ENCODE measurements at places on chromosomes 16 and 17.

- no peak for DNase-seq
Measured at GRCh38 chr17:40475234-40475908, 26.1 kb downstream of the TNS4 start.

DNA sequence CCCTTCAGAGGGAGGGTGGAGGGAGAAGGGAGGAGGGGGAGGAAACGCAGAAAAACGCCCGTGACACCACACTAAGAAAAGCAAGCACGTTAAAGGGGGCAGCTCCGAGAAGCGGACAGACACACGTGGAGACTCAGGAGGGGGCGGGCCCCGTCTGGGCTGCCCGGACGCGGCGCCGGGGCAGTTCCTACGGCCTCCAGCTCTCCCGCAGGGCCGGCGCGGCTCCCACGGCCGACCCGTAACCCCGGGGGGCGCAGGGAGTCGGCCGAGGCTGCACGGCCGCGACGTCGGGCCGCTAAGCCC is 362 bp downstream of the KLHDC4 start:
- peak; percentile 35 for DNase-seq

DNA sequence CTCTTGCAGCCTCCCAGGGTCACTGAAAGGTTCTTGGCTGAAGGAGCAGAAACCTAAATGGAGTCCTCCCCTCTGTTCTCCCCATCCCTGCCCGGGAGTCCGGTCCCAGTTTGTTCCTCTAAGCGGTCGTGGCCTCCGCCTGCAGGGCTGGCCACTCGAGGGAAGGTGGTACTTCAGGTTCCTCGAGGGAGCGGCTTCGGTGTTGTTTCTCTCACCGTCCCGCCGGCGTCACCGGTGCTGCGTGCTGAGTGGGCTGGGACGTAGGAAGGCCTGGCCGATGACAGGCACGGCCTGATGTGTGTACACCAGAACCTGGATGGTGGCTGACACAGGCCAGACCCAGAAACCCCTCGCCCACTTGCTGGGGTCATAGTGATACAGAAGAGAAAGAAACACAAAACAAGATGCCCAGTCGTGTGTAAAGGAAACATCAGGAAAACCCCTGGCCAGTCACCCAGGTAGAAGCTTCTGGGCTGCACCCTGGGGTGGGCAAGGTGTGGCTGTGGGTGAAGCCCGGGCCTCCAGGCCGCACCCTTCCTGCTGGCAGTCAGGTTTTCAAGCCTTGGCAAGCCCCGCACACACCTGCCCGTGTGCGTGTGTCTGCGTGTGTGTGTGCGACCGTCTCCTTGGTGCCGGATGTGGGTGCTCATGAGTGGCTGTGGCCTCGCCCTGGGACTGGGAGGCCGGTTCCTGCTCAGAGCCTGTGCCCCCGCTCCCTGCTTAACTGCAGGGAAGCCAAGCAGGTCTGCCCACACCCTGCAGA is 52.0 kb downstream of the BAIAP2 start:
- DNase-seq, result no peak

DNA sequence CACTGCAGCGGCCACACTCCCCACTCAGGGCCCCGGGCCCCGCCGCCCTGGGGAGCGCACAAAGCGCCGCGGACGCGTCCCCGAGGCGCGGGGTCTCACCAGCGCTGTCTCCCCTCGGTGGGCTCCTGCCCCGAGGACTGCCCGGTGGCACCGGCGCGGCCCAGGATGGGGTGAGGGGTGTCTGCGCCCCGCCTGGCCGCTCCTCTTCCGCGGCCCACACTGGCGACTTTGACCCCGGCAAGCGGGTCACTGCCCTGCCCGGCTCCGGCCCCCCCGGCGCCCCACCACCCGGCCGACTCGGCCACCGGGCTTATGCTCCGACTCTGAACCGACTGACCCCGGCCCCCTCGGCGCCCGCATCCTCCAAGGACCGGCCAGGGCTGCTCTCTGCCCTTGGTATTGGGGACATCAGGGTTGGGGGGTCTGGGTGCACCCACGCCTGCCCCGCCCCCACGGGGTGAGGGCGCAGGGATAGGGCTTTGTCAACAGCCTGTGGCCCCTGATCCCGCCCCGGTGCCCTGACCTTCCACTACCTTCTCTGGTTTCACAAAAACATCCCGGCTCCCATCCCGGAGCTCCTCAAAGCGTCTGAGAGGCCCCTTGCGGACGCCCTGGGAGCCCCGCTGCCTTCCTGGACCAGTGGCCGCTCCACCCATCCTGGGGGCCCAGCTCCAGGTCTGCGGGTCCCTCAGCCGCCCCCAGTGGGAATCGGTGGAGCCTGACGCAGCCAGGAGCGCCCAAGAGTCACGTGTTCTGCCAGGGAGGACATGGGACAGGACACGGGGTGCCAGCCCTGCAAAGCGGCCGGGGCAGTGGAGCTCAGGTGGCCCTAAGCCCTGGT is 829 bp downstream of the GCGR start:
- DNase-seq, result no peak

Data from NK-92 treated with Interleukin-12 subunit alpha and Interleukin-12 subunit beta, amount 100 ng/mL, for 24 hours (cell line).